ENCODE measurements at places on chromosomes 12 and 14.

GRCh38 chr14:32622742-32623141, 293.6 kb downstream of the AKAP6 start:
- no peak for DNase-seq

GRCh38 chr12:67797185-67797741, 148.7 kb downstream of the DYRK2 start:
- no peak for DNase-seq

- DNase-seq = no peak
Measured at GRCh38 chr12:125017801-125018200, 24.4 kb downstream of the BRI3BP start.

DNA sequence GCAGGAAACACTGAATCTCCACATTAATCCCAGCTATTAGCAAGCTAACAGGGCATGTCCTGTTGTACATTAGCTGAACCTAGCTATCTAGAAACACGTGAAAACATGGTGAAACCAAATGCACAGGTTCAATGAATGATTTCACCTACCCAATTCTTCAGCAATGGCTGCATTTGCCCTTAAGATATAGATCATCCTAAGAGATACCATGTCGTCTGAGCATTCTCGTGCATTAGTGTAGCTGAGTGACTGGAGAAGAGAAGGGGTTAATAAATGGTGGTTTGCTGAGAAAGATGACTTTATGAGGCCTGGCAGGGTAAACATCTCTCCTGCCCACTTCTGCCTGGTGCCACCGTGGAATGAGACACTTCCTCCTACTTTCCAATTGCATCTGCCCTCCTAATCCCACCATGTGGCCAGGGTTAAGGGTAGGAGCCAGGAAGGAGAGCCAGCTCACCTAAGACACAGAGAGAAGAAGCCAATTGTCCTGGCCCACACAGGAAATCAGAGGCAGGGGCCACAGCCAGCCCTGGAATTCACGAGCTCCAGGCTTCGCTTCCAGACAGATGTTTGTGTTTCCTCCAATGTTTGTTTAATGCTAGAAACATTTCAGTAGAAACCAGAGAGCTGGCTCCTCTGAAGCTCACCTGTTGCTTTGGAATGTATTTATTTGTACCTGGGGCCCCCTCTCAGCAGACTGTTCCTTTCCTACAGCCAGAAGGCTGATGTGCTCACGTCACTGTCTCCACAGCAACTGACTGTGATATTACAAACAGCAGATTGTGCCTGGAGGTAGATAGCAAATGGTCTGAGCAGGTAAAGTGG, 126.0 kb upstream of the PARP11 start:
- no peak for DNase-seq

DNA sequence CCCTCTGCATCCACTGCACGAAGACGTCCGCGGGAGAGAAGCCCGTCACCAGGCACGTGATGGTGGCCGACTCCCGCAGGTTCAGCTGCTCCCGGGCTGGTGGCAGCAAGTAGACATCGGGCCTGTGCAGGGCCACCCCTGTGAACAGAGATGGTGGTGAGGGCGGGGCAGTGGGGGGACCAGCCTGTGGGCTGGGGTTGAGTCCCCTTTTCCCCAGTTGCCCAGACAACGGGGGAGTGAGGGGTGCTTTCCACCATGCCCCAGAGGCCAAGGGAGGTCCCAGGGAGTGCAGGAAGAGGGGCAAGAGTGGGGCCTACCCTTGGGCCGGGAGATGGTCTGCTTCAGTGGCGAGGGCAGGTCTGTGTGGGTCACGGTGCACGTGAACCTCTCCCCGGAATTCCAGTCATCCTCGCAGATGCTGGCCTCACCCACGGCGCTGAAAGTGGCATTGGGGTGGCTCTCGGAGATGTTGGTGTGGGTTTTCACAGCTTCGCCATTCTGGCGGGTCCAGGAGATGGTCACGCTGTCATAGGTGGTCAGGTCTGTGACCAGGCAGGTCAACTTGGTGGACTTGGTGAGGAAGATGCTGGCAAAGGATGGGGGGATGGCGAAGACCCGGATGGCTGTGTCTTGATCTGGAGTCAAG, 328.3 kb downstream of the TMEM121 start:
- DNase-seq = no peak

All from stimulated activated CD4-positive, alpha-beta T cell treated with anti-CD3 and anti-CD28 coated beads, Interleukin-2, amount 100 ng/mL, for 48 hours (primary cell).